GM03348 (cell line): ENCODE measurements at places on chromosomes 7 and 10.

DNA sequence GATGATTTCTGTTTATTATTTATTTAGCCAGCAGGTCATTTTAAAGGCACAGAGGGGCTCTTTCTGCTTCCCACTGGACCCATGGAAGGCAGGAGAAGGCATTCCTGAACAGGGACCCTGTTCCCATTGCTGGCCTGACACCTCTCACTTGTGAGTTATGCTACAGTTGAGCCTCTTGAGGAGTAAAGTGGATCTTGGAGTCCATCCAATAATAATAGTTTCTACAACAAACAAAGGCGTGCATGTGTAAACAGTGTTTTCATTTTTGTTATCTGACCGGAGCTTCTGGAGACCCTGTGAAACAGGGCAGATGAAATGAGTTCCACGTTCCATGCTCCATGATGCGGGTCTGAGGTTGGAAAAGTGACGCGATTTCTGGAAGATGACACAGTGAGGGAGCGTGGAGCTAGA is 127.3 kb upstream of the HABP2 start:
- DNase-seq, result no peak

GRCh38 chr10:50063100-50063499 is 4.7 kb upstream of the WASHC2A start:
- DNase-seq, result no peak

GRCh38 chr7:22563032-22563501 is 63.1 kb upstream of the STEAP1B start:
- DNase-seq, result no peak

DNA sequence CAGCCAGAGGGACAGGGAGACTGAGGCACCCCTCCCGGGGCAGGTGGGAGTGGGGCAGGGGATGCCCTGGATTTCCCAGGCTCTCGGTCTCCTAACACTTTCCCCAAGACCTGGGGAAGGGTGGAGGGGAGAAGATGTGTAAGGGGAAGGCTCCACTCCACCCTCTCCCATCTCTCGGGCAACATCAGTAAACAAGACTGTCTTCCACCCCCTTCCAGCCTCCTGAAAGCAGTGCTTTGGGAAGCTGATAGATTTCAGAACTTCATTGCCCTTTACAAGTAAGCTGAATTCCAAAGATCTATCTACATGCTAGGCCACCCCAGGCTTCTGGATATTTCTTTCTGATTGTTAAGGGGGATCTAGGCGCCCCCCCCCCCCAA is 3.7 kb downstream of the FLNC start:
- DNase-seq, result no peak

DNA sequence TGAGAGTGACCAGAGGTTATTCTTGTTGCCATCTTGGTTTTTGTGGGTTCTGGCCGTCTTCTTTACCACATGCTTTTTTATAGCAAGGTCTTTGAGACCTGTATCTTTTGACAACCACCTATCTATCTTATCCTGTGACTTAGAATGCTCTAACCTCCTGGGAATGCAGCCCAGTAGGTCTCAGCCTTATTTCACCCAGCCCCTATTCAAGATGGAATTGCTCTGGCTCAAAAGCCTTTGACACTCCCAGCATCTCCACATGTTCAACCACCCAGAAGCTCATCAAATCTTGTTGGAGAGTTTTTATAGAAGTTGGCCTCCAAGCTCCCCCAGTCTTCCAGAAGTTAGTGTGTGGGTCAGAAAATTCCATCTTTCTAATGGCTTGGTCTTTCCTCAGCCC is 464.3 kb upstream of the NRP1 start:
- no peak for DNase-seq
